ENCODE measurements at places on chromosomes 4 and X.

DNA sequence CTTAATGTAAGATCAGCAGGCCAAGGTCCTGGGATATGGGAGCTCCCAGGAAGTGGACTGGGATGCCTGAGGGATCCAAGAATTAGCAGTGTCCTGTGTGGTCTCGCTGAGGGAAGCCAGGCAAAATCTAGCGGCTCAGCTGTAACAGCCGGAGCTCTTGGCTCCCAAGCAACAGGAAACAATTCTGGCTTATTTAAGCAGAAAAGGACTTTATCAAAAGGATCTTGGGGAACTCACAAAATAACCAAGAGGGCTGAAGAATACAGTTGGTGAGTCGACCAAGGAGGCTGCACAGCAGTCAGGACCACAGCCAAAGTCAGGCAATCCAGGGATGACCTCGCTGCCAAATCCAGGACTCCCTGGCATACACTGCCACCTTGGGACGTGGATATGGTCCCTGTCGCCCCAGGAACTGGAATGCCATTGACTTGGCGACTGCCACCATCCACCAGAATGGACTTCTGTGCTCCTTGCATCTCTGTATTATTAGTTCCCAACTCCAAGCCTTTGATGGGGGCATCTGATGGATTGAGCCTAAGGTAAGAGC is 165.3 kb upstream of the BCOR start:
- peak; percentile 6 for DNase-seq

GRCh38 chrX:139803224-139803623 is 95.3 kb upstream of the MCF2 start:
- DNase-seq, result no peak

DNA sequence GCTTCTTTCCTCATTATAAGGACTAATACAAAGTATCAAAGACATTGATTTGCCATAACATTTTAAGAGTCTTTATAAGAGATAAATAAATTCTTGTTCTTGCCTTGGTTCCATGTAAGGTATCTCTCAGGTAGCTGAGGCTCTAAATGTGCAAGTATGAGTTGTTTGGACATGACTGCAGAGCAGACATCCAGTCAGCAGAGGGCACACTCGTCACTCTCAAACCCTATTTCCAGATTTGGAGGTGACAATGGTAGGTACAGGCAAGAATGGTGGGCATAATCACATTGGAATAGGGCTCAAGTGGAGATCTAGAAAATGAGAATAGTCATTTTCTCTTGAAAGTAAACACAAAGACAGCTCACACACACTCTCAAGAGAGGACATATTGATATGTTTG is 133.3 kb upstream of the ZIC3 start:
- DNase-seq, result peak; percentile 67

DNA sequence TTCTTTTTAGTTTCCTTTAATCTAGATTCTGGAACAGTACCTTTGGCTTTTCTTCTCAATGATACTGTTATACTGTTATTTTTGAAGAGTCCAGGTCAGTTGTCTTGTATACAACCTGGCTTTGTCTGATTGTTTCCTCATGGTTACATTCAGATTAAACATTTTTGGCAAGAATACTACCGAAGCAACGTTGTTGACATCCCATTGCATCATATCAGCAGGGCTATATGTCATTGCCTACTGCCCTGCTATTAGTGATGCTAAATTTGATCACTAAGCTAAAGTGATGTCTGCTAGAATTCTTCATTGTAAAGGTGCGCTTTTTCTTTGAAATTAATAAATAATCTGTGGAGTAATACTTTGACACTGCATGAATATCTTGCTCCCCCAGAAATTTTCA is 5.8 kb upstream of the ATP1B4 start:
- no peak for DNase-seq

- no peak for DNase-seq
Measured at GRCh38 chr4:105462576-105462975, 11.3 kb downstream of the PPA2 start.

GRCh38 chr4:3746701-3747580 is 19.2 kb upstream of the ADRA2C start:
- no peak for DNase-seq

- DNase-seq, result no peak
Measured at GRCh38 chr4:140764785-140765392, 8.7 kb upstream of the TBC1D9 start.

GRCh38 chr4:124483048-124483906 is 229.3 kb downstream of the ANKRD50 start:
- peak; percentile 69 for DNase-seq

DNA sequence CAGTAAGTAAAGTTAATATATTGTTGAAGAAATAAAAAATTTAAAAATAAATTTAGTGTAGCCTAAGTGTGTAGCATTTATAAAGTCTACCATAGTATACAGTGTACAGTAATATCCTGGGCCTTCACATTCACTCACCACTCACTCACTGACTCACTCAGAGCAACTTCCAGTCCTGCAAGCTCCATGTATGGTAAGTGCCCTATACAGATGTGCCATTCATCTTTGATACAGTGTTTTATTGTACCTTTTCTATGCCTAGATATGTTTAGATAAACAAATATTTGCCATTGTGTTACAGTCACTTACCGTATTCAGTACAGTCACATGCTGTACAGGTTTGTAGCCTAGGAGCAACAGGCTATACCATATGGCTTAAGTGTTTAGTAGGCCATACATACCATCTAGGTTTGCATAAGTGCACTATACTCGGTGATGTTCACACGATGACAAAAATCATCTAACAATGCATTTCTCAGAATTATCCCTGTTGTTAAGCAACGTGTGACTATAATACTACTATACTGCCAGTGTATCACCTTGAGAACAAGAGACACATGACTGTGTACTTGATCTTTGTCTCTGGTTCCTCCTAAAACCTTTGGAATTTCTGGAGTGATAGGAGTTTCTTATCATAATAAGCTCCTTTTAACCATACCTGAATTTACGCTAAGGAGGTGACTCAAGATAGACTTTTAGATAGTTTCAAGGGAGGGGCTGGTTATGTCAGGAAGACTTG is 25.8 kb upstream of the SEPTIN11 start:
- DNase-seq, result no peak
